ENCODE measurements at places on chromosomes 6 and 20.
A peak's percentile ranks its signal among the peaks of the same experiment; 100 is the strongest.

- DNase-seq = no peak
Measured at GRCh38 chr20:32958574-32958973, 45.7 kb downstream of the SUN5 start.

- DNase-seq = no peak
Measured at GRCh38 chr6:4374216-4374615, 238.8 kb upstream of the ECI2 start.

DNA sequence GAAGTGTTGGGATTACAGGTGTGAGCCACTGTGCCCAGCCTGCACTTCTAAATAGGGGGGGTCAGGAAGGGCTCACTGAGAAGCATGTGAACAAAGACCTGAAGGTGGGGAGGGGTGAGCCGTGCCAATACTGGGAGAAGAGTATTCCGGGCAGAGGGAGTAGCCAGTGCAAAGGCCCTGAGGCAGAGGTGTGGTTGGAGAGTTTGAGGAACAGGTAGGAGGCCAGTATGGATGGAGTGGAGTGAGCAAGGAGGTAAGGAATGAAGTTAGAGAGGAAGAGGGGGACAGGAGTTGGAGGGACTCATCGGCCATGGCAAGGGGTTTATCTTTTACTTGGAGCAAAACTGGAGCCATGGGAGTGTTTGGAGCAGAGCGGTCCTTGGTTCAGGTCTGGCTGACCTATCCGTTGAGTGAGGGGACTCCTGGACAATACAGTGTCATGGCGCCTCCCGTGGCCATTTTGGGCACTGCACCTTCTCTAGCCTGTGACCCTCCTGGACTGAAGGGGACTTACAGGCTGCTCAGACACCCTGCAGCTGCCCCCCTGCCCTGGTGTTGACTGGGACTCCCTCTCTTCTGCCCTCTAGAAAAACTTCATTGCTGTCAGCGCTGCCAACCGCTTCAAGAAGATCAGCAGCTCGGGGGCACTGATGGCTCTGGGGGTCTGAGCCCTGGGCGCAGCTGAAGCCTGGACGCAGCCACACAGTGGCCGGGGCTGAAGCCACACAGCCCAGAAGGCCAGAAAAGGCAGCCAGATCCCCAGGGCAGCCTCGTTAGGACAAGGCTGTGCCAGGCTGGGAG is 12.1 kb downstream of the FOXS1 start:
- DNase-seq = peak; percentile 18

GRCh38 chr6:29789176-29789575 is 38.4 kb upstream of the HLA-G start:
- no peak for DNase-seq

- DNase-seq = no peak
Measured at GRCh38 chr6:30778001-30778635, 33.8 kb upstream of the IER3 start.

GRCh38 chr20:3237011-3237957 is 1.7 kb downstream of the SLC4A11 start:
- DNase-seq = no peak

DNA sequence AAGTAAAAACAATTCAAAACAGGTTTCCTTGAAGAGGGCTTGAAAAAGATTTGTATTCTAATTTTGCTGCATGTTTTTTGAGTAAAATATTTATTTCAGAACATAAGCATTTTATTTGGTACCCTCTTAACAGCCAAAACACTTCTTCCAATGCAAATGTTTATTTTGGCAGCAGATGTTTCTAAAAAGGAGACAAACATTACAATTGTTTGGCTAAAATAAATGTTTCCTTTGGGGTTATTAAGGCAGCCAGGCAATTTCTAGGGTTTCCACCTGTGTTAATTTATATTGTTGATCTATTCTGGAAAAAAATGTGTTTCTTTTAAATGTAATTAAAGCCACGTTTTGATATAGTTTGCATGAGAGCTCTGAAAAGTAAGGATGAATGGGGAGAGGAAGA is 56.6 kb downstream of the ARID1B start:
- DNase-seq = no peak

DNA sequence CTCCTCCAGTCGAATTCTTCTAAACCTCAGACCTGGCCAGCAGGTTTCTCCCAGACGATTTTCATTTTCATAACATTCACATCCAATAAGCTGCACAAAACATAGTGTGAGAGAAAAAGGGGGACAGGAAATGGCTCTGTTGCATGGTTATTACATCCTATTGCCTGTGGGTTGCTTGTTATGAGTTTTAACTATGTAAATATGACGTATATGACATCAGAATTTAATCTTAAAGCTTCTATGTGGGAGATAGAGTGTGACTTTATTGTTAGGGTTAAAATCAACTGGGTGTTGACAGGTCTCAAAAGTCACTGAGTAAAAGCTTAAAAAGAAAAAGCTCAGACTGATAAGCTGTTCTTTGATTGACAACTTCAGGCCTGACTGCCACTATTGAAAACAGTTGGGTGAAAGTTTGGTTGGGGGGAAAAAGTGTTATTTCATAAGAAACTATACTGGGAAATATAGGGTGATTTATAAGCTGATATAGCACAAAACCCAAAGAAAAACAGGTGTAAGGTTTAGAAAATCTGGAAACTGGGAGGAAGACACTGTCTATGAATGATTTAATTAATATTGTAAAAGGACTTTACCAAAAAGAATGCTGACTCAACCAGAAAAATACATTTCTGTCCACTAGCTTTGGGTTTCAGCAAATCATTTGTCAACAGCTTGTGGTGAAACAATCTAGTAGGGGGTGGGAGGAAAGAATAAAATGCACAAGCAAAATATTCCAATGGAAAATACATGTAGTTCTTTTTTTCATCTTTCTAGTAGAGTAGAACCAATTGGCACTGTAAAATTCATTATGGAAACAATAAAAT is 134.1 kb upstream of the CEP162 start:
- DNase-seq = no peak

DNA sequence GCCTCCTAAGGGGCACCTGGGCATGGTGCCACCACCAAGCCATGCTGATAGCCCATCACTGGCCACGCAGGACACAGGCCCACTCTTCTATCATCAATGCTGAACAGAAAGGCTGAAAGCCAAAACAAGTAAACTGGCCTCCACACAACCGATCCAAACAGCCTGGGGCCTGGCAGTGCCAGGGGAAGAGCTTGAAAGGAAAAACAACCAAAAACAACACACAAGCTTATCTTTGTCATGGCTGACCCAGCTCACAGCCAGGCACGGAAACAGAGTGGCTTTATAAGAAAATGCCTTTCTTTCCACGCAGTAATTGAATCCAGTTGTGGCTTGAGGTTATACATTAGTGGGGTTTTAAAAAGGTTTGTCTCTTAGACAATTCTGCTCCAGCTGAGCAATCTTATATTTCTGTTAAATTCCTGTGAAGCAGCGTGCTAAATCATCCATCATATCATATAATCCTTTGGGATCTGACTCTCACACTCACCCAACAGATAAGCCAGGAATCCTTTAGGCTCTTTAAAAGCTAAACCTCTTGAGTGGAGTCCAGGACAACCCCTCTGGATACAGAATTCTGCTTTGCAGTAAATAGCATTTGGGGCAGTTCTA is 65.4 kb upstream of the SLC22A16 start:
- no peak for DNase-seq

DNA sequence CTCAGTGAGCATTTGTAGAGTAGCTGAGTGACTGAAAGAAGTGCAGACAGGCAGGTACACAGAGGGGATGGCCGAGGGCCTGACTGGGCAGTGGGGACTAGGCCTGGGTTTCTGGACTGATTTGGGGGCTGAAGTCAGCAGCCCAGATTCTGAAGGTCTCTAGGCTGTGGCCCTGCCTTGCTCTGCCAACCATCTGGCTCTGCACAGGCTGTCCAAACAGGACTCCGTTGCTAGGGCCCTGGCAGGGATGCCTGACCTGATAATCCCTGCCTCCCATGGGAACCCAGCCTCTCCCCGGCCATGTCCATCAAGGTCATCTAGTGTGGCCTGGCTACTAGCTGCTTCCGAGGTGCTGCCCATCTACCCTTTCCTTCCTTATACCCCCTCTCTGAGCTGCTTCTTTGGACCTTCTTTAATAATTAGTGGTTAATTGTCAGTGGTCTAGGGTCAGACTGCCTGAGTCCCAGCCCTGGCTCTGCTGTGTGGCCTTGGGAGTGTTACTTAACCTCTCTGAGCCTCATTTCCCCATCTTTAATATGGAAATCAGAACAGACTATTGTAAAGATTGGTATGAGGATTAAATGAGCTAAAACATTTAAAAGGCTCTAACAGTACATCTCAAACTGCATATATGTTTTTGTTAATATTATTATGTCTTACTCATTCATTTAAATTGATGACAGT is 137.9 kb downstream of the VEGFA start:
- no peak for DNase-seq

DNA sequence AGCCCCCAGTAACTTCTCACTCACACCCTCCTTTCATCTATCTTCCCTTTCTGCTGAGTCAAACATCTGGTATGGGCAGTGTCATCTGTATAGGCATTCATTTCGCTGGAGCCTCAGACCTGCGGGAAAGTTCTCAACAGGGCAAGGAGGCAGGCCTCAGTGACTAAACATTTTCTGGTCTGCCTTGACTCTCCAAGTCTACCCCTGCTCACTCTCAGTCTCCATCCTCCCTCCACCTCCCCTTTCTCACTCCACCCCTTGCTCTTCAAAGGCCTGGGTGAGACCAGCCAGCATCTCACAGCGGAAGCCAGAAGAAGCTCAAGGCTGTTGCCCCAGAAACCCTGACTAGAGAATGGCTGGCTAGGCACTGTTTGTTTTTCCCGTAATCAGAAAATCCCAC is 105.0 kb upstream of the BEND6 start:
- no peak for DNase-seq

DNA sequence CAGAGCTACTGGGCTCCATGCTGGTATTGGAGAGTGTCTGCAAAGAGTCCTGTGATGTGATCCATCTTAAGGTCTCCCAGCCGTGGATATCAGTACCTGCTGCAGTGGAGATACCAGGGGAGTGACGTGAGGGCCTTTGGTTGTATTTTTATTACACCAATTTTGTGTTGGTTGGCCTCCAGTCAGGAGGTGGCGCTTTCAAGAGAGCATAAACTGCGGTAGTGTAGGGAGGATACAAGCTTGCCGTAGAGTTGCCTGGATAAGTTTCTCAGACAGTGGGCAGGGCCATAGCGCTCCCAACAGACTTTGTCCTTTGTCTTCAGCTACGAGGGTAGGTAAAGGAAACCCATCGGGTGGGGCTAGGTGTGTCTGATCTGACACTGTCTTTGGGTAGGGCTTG is 113.0 kb upstream of the CEP162 start:
- no peak for DNase-seq

DNA sequence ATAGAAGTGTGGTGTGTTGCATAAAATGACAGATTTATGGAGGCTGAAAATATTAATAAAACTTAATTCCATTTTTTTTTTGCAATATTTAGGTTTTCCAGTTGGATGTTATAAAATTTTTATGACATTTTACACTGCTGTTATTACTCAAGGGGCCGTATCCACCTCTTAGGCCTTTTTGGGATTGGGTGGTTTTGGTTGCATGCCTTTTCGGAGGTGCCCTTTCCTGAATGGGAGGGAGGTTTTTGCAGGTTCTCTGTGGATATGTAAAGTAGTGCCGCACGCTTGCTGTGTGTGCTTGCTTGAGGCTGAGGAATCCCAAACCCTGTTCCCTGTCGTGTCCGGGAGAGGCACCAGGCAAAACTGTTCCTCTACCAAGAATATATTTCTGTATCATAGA is 6.8 kb downstream of the ARID1B start:
- DNase-seq = no peak

DNA sequence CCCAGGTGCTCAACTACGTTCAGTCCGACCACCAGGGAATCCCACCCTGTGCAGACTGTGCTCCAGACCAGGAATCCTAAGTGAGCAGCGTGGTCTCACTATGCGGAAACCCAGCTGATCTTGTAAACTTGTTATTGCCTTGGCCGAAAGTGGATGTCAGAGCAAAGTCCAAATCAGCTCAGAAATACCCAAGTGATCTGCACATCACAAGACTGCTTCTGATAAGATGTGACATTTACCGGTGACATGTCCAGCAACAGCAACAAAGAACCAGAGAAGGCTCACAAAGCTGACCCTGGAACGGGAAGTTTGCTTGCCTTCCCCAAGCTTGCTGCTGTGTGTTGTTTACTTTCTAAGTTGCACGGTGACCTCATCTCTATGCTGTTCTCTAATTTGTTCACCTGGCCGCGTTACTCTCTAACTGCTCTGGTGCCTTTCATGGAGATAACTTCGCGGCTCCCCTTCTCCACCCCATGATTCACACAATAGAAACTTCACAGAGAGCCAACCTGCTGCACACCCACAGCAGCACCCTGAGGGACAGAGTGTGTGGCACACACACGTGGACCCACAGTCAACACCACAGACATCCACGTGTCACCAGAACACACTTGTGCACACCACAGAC is 1.7 kb downstream of the BNIP5 start:
- no peak for DNase-seq

- DNase-seq = no peak
Measured at GRCh38 chr6:126086560-126086959, 100.2 kb downstream of the TRMT11 start.

DNA sequence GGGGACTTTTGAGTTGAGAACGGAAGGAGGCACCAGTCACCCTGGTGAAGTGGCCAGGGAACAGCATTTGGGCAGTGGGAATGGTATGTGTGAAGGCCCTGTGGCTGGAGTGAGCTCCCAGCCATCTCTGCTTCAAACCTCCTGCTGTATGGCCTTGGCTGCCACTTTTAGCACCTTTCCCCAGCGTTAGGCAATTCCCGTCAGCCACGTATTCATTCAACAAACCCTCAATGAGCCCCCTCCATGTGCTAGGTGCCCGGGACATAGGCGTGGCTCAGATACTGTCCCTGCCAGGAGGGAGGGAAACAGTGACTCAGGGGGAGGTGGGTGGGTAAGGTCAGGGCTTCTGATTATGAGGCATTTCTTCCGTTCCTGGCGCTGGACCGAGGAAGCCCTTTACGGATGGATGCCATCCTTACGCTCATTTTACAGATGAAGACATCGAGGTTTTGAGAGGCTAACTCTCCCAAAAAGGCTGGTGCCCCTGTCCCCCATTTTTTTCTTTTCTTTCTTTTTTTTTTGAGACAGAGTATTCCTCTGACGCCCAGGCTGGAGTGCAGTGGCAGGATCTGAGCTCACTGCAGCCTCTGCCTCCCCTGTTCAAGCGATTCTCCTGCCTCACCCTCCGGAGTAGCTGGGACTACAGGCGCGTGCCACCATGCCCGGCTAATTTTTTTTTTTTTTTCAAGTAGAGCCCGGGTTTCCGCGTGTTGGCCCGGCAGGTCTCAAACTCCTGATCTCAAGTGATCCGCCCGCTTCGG is 37.5 kb downstream of the SRC start:
- no peak for DNase-seq

DNA sequence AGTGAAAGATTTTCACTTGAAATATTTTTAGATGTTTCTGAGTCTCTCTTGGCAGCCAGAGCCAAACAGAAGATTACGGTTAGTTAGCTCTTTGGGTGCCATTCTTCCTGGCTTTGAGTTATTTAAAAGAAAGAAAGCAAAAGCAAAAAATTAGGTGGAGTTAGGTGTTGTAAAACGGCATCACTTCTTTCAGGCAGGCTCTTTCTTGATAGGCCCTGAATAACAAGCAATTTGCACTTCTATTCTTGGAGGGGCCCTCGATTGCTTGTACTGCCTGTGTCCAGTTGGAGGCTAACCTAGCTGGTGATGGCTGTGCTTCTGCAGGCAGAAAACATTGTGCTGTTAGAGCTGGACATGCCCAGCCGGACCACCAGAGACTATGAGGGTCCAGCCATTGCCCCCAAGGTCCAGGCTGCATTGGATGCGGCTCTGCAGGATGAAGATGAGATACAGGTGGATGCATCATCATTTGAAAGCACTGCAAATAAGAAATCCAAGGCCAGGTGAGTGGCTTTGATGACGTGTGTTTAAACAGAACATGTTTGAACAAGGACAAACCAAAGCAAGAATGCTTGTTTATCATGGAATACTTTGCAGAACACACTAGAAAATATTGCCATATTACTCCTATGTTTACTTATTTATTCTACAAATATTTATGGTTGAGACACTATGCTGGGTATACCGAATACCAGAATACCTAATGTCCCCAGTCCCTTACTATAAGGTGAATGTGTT is 28.1 kb upstream of the ASXL1 start:
- DNase-seq = no peak

All from stimulated activated CD4-positive, alpha-beta T cell treated with anti-CD3 and anti-CD28 coated beads, TNF-alpha, amount 100 ng/mL, for 4 hours (primary cell).